CMK (cell line): ENCODE measurements at places on chromosomes 4 and X.

- DNase-seq, result no peak
Measured at GRCh38 chr4:186878203-186878776, 154.6 kb upstream of the FAT1 start.

- no peak for DNase-seq
Measured at GRCh38 chrX:49117581-49117980, 6.0 kb downstream of the GPKOW start.

- DNase-seq, result no peak
Measured at GRCh38 chr4:105350859-105351490, 122.9 kb downstream of the PPA2 start.

GRCh38 chr4:53633608-53634007 lies 42.3 kb upstream of the LNX1 start:
- no peak for DNase-seq

GRCh38 chr4:174989791-174990190 lies 71.6 kb downstream of the ADAM29 start:
- no peak for DNase-seq

GRCh38 chr4:155488691-155489090 lies 111.9 kb upstream of the MAP9 start:
- no peak for DNase-seq

DNA sequence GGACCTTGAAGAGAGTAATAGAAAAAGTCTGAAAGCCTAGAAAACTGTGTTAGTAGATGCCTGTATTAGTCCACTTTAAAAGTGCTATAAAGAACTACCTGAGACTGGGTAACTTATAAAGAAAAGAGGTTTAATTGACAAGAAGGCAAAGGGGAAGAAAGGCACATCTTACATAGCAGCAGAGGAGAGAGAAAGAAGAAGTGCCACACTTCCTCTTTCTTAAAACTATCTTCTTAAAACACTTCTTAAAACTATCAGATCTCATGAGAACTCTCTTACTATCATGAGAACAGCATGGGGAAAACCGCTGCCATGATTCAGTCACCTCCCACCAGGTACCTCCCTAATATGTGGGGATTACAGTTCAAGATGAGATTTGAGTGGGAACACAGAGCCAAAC lies 18.8 kb upstream of the COL25A1 start:
- DNase-seq, result peak; percentile 35

DNA sequence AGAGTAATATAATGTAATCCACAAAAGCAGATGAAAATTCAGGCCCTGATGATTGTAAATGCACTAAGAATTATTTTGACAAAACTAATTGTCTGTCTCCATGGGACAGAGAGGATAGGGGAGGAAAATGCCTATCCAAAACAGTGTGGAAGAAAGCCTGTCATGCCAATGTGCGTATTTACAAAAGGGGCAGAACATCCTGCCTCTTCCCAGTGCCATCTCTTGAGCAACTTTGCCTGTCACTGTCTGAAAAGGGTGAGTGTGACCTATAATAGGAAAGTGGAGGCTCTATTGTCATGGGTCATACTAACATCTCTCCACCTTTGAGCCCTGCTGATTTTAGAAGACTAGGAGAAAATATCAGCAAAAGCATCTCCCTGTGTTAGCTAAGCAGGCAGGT lies 264.1 kb downstream of the UNC5C start:
- DNase-seq, result no peak

- DNase-seq, result no peak
Measured at GRCh38 chr4:173505924-173506518, 24.0 kb downstream of the HAND2 start.

DNA sequence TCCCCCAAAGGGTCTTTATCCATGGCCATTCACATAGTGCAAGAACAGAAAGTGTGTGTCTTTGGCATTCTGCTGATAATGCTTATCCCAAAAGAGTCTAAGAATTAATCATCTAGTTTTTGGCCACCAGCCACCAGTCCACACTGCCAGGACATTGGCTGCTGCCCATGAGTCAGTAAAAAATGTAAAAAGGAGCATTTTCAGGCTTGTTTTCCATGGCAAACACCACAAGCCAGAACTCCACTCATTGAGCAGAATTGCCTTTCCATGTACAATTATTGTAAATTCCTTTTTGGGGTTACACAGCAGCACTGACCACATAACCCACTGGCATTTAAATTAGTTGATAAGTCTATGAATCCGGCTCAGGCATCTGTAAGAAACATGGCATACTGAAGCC lies 89.2 kb upstream of the PRDX4 start:
- DNase-seq, result no peak
